ENCODE measurements at places on chromosomes 4 and X.

GRCh38 chr4:7212921-7213320, 20.6 kb downstream of the SORCS2 start:
- DNase-seq, result no peak

DNA sequence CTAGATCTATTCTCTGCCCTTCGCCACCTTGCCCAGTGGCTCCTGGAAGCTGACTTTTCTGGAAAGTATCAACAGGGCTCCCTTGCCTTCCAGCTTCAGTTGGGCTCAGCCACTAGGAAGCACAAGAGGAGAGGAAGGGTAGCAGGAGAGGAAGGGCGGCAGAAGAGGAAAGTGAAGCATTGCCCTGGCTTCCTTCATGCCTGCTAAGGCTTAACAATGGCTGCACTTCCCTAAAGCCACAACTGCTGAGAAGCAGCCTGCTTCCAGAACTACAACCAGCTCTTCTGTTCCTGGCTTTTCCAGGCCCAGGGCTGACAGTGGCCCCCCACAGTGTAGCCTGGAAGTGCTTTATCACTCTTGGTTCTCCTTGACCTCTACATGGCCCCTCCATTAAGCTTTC, 29.1 kb upstream of the PGM2 start:
- no peak for DNase-seq

DNA sequence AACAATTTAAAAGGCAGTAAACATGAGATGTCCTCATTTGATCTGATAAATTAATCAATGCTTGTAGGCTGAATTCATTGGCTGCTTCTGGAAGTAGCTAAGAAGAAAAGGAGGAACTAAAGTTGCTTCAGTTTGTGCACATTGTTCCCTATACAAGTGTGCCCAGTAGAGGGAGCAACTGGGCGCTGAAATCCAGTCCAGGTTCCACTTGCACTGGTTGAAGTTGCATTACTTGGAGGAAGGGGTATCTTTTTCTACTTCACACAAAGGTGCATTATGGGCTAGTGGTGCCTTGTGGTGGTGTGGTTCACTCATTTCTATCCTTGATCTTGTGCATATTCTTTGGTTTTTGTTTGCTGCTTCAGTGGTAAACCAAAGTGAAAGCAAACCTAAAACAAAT, 67.9 kb upstream of the SOX3 start:
- peak; percentile 54 for DNase-seq

DNA sequence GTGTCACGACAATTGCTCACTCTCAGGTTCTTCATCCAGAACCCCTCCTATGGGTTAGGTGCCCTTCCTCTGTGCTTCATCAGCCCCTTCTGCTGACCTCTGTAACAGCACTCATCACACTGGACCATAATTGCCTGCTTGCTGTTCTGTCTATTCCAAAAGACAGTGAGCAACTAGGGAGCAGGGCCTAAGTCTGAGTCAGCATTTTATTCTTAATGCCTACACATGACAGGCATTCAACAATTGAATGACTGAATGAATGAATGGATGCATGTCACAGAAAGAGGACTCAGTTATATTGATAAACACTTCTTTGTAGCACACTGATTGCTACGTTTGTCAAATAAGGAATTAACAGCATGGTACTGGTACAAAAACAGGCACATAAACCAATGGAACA, 317.0 kb downstream of the ZIC3 start:
- DNase-seq, result no peak

DNA sequence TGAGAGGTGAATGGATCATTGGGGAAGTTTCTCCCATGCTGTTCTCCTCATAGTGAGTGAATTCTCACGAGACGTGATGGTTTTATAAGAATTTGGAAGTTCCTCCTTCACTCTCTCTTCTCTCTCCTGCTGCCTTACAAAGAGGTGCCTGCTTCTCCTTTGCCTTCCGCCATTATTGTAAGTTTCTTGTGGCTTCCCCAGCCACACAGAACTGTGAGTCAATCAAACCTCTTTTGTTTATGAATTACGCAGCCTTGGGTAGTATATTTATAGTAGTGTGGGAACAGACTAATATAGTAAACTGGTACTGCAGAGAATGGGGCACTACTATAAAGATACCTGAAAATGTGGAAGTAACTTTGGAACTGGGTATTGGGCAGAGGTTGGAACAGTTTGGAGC, 7.8 kb upstream of the CTAG2 start:
- no peak for DNase-seq

GRCh38 chr4:10078481-10079233, 37.9 kb downstream of the WDR1 start:
- DNase-seq, result no peak

DNA sequence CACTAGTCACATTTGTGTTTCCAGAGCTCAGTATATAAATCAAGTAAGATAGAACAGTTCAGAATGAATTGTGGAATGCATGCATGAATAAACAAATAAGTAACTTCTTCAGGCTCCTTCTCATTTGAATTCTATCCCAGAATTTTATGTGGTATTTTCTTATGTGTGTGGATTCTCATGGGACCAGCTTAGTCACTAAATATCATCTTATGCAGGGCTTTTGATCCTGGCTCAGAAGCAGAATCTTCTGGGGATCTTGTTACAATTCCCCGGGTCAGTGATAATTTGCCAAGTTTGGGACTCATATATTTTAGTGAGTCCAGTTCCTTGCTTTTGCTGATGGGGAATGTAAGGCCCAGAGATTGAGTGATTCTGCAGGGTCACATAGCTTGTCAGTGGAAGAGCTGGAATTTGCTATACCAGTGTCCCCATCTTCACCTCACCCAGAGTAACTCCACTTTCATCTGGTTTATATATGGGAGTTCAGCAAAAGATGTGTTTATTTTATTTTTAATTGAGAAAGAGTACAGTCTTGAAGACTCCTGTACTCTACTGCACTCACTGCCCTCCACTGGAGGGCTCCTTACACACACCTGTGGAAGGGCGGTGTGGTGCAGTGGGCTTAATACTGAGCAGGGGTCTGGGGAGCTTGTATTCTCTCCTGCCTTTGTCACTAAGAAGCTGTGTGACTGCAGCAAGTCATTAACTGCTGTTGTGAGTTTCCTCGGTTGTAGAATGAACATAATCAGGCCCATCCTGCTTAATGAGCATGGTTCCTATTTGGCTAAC, 198.2 kb upstream of the CXorf66 start:
- DNase-seq, result no peak

Measured in neural crest cell (in vitro differentiated cells).